ENCODE measurements at places on chromosomes 6 and 20.

DNA sequence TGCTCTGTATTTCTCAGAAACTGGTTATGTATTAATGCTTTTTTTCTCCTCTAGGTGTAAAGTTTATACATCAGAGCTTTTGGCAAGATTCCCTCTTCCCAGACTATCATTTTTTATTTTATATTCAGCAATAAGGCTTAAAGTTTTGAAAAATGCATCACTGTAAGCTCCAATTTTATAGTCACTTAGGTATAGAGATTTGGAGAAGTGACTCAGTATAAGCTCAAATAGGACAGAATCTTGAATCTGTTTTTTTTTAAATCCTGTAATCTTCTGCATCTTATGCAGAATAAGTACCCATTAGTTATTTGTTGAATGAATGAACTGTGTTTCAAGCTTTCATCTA is 1.0 kb downstream of the NCOA7 start:
- DNase-seq: no peak

DNA sequence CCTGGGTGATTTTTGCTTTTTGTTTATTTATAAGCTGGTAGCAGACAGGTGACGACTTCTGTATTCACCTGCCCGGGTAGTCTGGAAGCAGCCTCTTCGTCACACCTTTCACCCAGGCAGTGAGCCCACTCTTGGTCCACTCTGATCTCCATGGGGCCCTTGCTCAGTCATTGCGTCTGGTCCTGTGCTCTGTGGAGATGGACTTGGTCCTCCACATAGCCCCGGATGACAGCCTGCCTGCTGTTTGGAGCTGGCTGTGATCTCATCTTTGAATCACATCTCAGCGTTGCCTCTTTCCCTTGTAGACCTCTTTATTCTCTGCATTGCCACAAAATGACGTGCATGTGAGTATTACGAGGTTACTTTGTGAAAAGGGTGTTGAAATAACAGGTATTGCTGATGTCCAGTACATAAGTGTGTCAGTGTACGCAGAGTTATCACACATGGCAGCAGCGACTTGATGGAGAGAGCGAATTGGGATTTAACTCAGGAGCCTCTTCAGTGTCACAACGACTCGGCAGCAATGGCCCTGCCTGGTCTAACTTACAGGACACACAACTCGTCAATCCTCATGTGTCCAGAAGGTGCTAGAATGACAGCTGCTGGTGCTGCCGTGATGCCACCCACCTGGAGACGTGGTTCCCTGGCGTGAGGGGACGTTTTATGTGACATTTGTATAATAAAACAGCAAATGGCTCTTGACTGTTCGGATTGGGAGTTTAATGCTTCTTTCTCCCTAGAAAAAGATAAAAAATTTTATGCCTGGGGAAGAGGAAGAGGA is 24.2 kb upstream of the FRMD1 start:
- DNase-seq: no peak

GRCh38 chr6:142676027-142676443 is 268.9 kb downstream of the HIVEP2 start:
- DNase-seq: no peak

- DNase-seq: no peak
Observed at GRCh38 chr6:107626645-107627044, 136.7 kb downstream of the SOBP start.

GRCh38 chr6:120805276-120805675 is 529.0 kb downstream of the TBC1D32 start:
- no peak for DNase-seq

- no peak for DNase-seq
Observed at GRCh38 chr6:142380626-142381025, 78.8 kb downstream of the ADGRG6 start.

- DNase-seq: no peak
Observed at GRCh38 chr6:140597181-140597580, 1222.7 kb upstream of the CITED2 start.

GRCh38 chr20:58981628-58982364 is 740 bp downstream of the NELFCD start:
- DNase-seq: no peak

- no peak for DNase-seq
Observed at GRCh38 chr6:52346503-52346902, 15.4 kb upstream of the PAQR8 start.

DNA sequence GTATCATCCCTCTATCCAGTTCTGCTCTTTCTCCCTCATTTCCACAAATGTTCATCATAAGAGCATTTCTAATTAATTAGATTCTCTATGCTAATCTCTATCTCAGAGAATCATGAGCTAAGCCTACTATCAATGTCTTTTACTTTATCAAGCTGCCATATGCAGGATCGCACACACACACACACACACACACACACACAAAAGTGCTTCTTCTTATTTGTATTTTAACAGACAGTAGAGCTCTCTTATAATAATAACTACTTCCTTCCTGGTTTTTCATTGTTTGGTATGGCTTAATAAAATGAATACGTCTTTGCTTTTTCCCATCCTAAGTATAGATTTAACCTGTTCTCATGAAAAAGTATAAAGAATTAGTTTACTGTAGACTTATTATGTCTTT is 170.2 kb downstream of the HAO1 start:
- no peak for DNase-seq

- DNase-seq: no peak
Observed at GRCh38 chr6:54624216-54624615, 222.4 kb upstream of the FAM83B start.

DNA sequence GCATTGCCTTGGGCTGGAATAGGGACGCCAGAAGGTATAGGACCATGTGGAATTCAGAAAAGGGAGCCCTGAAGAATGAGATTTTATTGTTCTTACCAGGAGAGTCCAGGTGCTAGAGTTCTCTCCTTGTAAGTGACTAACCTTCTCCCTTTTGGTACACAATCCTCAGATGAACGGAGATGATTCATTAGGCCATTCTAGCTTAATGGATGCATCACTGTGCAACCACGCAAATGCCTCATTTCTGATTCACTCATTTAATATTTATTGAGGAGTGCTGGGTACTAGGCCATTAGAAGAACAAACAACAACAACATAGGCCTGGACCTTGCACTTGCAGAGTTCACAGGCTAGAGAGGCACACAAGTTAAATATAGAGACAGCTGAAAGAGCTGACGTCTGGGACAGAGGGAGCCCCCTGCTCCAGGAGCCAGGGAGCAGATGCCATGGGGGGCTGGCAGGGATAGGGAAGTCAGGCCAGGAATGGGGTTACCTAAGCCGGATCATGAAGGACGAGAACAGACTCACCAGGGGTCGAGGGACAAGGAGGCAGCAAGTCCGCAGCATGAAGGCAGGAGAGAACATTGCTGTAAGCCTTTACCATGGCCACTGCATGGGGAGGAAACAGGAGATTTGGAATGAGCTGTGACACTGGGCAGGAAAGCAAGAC is 179.5 kb upstream of the AKAP12 start:
- no peak for DNase-seq

DNA sequence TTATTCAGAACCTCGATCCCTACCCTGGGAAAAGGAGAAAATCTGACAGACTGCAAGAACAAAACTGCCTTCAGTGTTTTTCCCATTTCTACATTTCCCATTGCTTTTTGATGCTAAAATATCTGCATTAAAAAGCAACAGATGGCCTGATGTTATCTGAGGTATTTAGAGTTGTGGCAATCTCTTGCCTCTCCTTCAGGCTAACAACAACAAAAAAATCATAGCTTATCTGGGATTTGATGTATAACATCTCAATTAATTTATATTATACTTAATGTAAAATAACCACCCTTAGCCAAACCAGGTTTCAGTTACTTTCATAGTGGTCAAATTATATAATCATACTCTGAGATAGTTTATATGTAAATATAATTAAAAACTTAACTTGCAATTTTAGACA is 15.8 kb upstream of the GABRR2 start:
- DNase-seq: no peak

DNA sequence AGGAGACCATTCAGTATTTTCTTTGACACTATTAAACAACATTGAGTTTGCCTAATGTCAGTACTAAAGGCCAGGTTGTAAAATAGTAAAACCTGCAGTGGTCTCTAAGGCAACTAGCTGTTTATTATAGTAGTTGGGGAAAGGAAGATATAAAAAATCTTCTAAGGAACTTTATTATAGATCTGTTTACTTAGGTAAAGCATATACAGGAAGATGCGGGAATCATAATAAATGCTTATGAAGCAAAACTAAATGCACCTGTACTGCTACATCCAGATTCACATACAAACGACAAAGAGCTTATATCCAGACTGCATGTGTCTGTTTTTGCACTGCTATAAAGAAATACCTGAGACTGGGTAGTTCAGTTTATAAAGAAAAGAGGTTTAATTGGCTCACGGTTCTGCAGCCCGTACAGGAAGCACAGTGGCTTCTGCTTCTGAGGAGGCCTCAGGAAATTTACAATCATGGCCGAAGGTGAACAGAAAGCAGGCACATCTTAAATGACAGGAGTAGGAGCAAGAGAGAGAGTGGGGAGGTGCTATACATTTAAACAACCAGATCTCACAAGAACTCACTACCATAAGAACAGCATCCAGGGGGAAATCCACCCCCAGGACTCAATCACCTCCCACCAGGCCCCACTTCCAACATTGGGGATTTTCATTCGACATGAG is 8.7 kb upstream of the TRIM39 start:
- DNase-seq: no peak

DNA sequence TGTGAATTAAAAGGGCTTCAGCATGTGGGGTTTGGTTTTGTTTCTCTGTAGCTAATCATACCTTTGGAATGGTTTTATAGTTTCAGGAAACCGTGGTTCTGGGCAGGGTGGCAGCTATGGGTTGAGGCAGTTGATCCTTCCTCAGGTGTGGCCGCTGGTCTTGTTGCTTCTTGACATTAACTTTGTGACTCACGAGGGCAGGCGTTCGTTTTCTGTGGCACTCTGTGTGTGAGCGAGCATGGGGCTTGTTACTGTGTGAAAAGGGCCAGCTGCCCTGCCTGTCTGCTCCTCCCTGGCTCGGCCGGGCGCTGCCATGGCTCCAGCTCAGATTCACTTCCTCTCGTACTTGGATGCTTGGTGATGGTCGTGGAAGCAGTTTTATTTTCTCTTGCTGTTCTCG is 16.2 kb downstream of the DNAJC5 start:
- no peak for DNase-seq

- DNase-seq: no peak
Observed at GRCh38 chr6:141349710-141350109, 783.0 kb upstream of the GJE1 start.

DNA sequence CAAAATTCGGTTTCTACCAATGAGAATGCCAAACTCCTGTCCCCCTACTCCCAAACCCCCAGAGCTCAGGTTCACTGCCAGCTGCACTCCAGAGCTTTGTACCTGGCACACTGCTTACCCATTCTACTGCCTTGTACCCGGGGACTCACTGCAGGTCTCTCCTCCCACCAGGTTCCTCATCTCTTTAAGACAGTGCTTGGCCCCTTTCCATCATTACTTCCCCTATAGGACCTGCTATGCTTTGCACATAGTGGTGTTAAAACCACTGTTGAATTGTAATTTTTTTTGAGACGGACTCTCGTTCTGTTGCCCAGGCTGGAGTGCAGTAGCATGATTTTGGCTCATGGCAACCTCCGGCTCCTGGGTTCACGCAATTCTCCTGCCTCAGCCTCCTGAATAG is 25.9 kb downstream of the LYRM4 start:
- no peak for DNase-seq

DNA sequence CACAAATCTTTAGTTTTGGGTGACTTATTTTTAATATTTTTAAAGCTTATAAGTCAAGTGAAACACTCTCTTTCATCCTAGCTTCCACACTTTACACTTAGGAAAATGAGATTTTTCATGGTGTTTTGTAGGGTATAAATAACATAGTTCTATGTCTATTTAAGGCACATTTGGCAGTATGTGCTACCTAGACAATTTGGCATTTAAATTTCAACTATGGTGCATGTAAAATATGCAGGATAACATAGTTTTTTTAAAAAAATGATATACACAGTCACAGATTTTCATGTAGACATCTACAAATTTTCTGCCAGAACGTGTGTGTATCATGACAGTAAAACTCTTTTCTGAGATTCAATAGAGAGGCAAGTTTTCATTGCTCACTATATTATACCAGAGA is 115.1 kb upstream of the MAP3K7 start:
- DNase-seq: no peak

DNA sequence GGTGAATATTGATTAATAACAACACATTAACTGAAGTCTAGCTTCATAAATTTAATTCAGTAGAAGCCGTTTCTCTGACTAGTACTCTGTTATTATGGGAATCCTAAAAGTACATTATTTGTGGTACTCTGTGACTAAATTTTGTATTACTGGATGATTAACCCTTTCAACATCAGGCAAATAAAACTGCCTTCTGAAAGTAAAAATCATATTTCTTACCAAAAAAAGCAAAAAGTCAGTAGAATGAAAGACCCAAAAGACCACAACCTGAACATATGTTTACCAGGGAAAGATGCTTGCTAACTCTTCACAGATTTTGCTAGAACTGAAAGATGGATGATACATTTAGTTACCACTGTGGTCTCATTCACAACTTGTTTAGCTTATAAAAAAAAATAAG is 73.2 kb downstream of the AHI1 start:
- DNase-seq: no peak

DNA sequence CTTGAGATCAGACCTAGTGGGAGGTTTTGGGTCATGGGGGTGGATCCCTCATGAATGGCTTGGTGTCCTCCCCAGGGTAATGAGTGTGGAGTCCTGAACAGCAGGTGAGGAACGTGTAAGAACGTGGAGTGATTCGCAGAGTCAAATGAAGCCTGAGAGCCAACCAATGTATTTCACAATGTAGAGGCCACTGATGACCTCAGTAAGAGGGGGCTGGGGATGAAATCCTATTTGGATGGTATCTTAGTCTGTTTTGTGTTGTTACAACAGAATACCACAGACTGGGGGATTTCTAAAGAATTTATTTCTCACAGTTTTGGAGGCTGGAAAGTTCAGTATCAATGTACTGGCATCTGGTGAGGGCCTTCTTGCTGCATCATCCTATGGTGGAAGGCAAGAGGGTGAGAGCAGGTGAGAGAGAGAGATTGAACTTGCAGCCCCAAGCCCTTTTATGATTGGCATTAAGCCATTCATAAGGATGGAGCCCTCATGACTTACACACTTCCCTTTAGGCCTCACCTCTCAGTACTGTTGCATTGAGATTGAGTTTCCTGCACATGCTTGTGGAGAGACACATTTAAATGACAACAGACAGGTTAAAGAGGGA is 47.3 kb upstream of the HIVEP1 start:
- DNase-seq: no peak

DNA sequence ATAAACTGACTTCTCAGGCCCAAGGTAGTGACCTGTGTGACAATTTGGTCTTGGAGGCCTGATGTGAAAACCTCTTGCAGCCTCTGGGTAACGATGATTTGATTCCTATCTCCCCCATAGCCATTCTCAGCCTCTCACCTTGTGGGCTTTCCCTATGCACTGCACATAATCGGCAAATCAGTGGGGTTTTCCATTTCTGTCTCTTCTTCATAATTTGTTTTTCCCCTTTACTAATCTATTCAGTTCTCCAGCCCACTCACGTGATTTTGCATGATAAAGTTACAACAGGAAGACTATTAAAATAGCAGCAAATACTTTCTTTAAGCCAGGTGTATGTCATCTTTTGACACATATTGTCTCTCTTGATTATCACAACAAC is 893.7 kb downstream of the TFAP2A start:
- no peak for DNase-seq
